Activated CD4-positive, alpha-beta memory T cell treated with anti-CD3 and anti-CD28 coated beads, Interleukin-2, amount 10 ng/mL, durations not matched to agents 7 days and 5 days (primary cell): ENCODE measurements at places on chromosomes 1 and 21.

- H3K27me3 ChIP-seq: no peaks in the 10 kb centered on the region
Observed at GRCh38 chr1:28971980-28972771, 57.8 kb downstream of the EPB41 start.

DNA sequence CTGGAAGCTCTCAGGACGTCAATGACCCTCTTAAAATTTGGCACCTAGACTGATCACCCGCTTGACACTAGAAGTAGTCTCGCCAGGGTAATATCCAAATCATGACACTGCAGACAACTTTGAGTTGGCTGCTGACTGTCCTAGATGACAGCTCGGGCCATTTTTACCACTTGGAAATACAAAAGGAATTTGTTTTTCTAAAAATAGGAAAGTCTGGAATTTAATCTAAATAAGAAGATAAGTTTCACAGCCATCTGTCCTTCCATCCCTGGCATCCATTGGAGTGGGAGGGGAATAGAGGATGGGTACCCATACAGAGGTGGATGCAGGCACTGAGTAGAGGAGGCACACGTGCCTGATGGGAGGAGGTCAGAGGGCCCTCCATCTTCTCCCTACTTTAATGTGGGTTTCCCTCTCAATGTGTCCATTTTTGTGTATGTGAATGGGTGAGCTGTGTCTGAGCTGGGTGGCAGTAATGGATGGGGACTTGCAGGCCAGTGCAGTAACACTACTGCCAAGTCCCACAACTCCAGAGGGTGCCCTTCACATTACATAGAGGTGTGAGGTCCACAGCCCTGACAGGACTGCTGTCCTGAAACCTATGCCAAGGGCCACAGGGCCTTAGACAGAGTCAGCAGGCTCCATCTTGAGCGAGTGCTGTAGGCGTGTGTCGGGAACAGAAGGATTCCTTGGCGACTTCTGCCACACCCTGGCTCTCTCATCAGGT, 104.8 kb upstream of the IPO9 start:
- no peaks in the 10 kb centered on the region for H3K36me3 ChIP-seq
- DNase-seq: no peak
- no peak overlapping the region for H3K4me3 ChIP-seq
- H3K4me1 ChIP-seq: peaks cover 2% of the 10 kb centered on the region
- H3K27ac ChIP-seq: no peak overlapping the region
- peaks cover 20% of the 10 kb centered on the region for H3K27me3 ChIP-seq

- no peaks in the 10 kb centered on the region for H3K4me1 ChIP-seq
- no peak overlapping the region for H3K27ac ChIP-seq
- no peak for DNase-seq
- no peak overlapping the region for H3K4me3 ChIP-seq
- H3K36me3 ChIP-seq: no peaks in the 10 kb centered on the region
Observed at GRCh38 chr1:119829625-119830024, 18.4 kb upstream of the REG4 start.

DNA sequence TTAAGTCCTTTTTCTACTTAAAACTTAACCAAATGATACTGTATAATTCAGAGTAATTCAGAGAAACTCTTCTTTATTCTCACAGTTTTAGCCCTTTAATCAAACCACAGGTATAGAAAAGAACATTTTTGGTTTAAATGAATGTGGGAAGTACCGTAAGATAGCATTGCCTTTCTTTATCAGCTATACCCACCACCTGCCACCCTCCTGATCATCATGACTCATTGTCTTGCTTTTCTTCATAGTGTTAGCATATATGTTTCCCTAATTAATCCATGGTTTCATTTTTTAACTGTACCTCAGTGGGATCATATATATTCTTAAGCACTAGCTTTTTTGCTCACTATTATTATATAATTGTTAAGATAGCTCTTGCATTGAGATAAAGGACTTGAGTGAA, 27.5 kb upstream of the ANGPTL1 start:
- H3K27me3 ChIP-seq: peaks cover 4% of the 10 kb centered on the region
- no peak overlapping the region for H3K27ac ChIP-seq
- no peak overlapping the region for H3K4me3 ChIP-seq
- peaks cover 3% of the 10 kb centered on the region for H3K4me1 ChIP-seq
- no peaks in the 10 kb centered on the region for H3K36me3 ChIP-seq

DNA sequence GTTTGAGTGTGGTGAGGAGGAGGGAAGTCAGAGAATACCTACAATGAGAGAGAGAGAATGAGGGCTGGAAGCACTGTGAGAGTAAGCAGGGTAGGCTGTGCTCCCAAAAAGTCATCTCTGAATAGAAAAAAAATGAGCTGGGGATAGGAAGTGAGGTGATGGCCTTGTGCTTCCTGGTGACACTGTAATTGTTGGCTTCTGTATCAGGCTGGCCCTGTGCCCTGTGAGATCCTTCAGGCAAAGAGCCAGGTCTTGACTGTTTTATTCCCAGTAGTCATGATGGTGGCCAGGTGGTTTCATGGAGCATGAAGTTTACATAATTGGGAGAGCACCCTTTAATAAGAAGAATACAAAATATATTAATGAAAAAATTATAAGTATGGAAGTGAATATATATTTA, 20.4 kb upstream of the SPATA6 start:
- no peak overlapping the region for H3K27ac ChIP-seq
- no peak for DNase-seq
- no peaks in the 10 kb centered on the region for H3K36me3 ChIP-seq
- H3K27me3 ChIP-seq: no peaks in the 10 kb centered on the region
- H3K4me1 ChIP-seq: no peaks in the 10 kb centered on the region

DNA sequence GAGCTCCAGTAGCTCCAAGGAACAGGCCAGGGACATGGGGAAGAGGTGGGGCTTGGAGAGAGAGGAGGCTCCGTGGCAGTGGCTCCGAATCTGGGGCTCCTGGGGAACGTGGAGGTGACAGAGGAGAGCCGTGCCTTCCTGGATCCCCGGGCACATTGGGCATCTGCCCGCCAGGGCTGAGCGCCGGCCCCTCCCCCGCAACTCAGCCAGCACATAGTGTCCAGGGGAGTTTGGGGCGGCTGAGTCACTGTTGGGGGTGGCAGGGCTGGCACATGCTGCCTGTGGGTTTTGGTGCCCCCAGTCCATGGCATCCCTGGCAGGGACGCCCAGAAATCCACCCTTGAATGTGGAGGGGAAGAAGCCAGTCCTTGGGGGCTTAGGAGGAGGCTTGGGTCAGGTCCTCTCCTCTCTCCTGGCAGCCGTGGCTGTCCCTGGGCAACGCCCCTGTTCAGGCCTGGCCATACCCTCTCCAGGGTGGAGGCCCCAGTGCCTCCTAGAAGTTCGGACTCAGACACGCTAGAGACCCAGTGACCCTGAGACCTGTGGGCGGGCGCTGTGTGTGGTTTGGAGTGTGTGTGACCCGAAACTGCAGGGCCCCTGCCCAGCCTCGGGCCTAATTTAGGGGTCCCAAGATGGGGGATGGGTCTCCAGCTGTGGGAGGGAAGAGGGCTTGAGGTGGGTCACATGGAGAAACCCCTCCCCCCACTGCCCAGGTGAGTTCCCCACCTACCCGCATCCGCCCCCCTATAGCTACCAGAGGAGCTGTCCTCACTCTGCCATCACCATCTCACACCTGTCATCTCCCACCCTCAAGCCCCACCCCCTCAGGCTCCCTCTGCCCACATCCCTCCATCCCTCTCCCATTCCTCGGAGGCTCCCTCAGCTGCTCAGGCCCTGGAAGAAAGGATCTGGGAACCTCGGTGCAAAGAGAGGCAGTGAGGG, 1.6 kb downstream of the HSPB7 start:
- no peaks in the 10 kb centered on the region for H3K36me3 ChIP-seq
- H3K27ac ChIP-seq: no peak overlapping the region
- H3K4me1 ChIP-seq: peaks cover 5% of the 10 kb centered on the region
- no peak overlapping the region for H3K4me3 ChIP-seq
- H3K27me3 ChIP-seq: peaks cover 15% of the 10 kb centered on the region
- no peak for DNase-seq

DNA sequence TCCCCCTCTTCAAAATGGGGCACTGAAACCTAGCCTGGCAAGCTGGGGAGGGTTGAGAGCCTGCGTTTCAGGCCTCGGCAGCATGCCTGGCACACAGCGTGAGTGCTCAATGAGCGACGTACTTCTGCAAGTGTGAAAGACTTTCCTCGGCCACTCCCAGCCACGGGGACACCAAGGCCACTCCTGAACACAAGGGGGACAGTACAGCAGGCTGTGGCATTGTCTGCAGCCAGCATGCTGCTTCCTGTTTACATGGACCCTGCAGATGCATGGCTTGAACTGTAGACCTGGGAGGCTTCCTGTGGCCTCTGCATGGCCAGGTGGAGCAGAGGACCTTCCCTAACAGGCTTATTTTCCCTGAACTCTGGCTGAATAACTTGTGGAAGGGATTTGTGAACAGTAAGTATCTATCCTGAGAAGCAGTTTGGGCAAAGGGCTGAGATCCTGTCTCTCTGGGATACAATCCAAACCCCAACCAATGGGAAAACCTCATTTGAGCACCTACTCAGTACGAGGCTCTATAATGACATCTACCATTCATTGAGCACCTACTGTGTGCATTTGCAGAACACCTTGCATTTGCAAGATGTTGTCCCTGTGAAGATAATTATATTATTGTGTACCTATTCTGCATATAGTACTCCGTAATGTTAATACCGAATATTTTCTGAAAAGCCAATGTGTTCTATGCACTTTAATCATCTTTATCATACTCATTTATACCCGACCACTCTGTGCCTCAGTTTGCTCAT, 9.9 kb upstream of the HSPG2 start:
- no peak for DNase-seq
- H3K27me3 ChIP-seq: no peaks in the 10 kb centered on the region
